ENCODE measurements at places on chromosomes 6 and 20.

DNA sequence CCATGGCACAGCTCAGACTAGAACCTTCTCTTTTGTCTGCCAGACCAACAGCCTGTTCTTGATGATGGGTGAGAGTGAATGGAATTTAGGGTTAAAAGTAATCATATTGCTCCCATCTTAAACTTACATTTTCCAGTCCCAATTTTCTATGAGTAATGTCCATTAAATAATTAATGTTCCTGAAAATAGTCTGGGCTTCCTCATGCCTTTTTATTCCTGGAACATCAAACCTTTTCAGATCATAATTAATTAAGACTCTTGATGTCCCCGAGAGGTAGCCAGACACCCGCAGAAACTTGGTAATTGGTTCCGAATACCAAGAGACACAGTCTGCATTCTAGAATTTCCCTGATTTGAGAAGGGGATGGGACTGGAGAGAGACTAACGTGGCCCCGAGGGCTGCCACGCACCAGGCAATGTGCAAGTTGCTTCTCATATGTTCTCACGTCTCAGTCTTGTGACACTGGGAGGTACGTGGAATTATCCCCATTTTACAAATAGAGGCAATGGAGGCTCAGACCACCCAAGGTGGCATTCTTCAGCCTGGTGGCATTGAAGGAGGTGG, 78.6 kb upstream of the TOX2 start:
- DNase-seq = no peak

GRCh38 chr6:127859956-127860355, 40.9 kb downstream of the THEMIS start:
- no peak for DNase-seq

DNA sequence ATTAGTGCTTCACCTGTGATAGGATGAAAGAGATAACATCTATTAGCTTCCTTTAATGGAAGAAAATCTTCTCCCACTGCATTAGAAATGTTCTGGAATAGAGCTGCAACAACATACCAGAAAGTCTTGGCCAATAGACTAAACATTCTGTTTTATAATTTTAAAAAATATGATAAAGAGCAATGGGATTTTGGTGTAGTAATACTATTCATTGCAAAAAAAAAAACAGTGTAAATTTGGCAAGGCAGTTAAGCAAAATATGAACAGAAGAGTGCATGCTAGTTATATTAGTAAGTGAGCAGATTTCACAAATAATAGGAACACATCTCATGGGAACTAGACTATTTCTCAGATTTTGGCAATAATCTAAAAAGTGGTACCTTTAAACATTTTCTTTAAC, 43.3 kb downstream of the SOX4 start:
- DNase-seq = no peak

DNA sequence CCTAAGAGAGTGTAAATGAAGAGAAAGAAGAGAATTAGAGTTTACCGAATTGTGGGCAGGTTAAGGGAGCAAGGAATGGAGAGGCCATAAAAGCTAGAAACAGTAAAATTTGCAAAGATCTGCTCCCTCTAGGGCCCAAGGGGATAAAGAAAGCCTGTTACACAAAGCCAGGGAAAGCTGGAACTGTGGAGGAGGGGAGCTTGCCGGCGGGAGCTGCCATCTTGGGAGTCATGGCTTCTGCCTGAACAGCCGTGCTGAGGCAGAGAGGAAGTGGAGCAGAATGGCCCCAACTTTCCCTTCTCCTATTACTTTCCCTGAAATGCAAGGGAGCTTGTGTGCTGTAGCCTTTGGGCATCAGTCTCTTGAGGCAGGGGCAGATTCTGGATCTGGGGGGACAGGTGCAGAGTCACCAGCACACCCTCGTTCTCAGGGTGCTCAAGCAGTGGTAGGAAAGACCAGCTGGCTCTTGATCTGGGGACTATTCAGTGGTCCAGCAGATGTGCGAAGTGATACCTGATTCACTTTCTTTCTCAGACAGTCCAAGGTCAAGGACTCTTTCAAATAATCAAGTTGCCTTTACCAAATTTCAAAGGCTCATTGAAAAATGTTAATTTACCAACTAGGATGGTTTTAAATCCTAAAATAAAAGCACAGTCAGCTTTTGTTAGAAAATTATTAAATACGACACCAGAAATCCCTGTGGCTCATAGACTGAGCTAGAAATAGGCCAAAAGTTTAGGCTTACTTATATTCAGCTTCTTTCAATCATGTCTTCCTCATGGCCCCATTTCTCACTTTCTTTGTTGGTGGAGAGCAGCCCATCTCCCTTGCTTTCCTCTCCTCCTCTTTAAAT, 25.7 kb downstream of the LAMA4 start:
- no peak for DNase-seq

DNA sequence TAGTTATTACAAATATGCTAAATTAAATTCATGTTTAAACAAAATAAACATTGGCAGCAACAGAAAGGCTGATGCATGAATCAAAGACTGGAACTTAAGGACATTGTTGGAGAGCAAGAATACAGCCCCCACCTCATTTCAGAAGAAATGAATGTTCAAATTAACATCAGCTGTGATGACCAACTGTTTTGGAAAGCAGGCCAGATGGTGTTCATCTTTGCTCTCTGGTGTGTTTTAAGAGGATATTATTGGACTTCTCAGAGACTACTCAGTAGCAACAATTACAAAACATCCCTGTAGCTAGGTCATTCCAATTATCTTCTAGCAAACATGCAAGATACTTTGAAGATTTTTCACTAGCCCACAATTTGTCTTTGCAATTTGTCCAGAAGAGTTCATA, 118.6 kb upstream of the DOK5 start:
- DNase-seq = no peak

- DNase-seq = no peak
These were observed 134.2 kb downstream of the TRIM27 start for GRCh38 chr6:28789553-28790083.

DNA sequence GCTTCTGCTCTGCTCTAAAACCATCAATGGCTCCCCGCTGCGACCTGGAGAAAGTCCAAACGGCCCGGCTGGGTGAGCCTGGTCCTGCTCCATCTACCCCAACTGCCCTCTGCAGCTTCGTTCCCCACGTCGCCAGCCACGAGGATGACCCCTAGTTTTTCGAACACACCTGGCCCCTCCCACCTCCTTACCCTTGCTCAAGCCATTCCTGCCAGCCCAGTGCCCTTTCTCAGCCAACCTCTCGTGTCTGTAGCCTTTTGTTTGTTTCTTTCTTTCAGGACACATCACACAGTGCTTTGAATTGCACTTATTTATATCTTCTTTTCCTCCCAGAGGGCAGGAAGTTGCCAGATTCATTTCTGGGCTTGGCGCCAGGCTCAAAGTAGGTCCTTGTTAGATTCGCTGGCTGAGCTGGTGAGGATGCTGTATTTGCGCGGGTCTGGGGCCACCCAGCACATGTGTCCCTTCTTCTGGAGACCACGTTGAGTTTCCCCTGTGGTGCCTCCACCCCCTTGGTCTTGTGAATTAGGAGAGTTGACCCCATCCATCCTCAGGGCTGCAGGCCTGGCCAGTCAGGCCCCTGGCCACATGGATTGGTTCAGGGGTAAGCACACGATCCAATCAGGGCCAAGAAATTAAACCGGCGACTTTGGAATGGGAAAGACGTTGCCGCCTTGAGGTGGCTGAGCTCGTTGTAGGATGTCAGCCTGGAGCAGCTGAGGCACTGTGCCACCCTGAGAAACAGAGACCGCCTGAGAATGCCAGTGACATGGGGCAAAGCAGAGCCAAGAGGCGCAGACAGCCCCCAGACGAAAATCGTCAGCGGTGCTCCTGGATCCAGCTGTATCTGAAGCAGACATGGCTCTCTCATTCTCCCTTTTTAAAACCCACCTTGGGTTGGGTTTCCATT, 156.0 kb downstream of the CEBPB start:
- peak; percentile 79 for DNase-seq

- peak; percentile 33 for DNase-seq
These were observed 534 bp upstream of the AKIRIN2 start for GRCh38 chr6:87702589-87702945.

Data from NCI-H2029 (cell line).